ENCODE measurements at places on chromosomes 16 and 17.

GRCh38 chr16:71408536-71408935 is 33.3 kb downstream of the TLE7 start:
- no peak for DNase-seq

GRCh38 chr17:76491271-76492122 is 9.7 kb downstream of the RHBDF2 start:
- DNase-seq: no peak

GRCh38 chr16:4846503-4846900 is 586 bp downstream of the GLYR1 start:
- DNase-seq: no peak

- no peak for DNase-seq
Measured at GRCh38 chr17:79255926-79256585, 181.4 kb downstream of the ENGASE start.

GRCh38 chr16:49701789-49702494 is 154.0 kb downstream of the ZNF423 start:
- DNase-seq: no peak

- no peak for DNase-seq
Measured at GRCh38 chr17:39746145-39746461, 8.4 kb downstream of the GRB7 start.

- no peak for DNase-seq
Measured at GRCh38 chr17:48973806-48974205, 5.4 kb upstream of the GIP start.

- DNase-seq: no peak
Measured at GRCh38 chr17:17467016-17467415, 9.8 kb upstream of the MED9 start.

DNA sequence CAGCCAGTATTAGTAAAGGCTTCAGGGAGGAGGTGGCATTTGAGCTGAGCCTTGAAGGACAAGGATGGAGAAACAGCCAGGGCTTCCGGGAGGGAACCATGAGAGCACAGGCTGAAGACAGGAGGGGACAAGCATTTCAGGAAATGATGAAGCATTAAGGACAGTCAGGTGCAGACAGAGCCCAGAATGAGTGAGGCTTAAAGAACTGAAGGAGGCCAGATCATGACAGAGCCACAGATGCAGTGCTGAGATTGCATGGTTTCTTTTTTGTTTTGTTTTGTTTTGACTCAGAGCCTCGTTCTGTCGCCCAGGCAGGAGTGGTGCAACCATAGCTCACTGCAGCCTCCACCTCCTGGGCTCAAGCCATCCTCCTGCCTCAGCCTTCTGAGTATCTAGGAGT is 211.5 kb downstream of the SOX9 start:
- DNase-seq: no peak

DNA sequence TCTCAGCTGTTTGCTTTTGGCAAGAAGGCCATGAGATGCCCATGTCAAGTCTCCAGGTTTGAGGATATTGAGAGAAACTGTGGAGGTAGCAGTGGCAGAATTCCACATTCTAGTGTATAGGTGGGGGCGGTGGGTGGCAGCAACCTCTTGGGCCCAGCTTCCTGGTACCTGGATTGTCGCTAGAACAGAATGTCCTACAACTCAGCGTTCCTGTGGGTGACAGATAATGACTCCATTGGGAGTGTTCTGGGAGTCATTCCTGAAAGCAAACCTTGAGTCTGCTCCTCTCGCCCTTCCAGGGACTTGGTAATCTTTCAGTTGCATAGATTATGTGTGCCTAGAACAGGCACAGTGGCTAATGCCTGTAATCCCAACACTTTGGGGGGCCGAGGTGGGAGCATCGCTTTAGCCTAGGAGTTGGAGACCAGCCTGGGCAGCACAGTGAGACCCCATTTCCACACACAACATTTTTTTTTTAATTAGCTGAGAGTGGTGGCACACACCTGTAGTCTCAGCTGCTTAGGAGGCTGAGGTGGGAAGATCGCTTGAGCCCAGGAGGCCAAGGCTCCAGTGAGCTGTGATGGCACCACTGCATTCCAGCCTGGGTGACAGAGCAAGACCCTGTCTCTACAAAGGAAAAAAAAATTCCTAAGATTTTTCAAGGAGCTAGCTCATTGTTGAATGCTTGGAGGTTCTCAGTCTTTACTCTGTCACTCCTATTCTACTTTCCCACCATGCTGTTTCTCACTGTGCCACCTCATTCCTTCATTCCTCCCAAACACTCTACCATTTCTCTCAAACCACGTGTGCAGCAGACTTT is 37.9 kb upstream of the METTL16 start:
- DNase-seq: no peak

- no peak for DNase-seq
Measured at GRCh38 chr17:63285551-63285950, 160.6 kb downstream of the CYB561 start.

GRCh38 chr16:87687126-87687910 is 78.5 kb downstream of the KLHDC4 start:
- no peak for DNase-seq

DNA sequence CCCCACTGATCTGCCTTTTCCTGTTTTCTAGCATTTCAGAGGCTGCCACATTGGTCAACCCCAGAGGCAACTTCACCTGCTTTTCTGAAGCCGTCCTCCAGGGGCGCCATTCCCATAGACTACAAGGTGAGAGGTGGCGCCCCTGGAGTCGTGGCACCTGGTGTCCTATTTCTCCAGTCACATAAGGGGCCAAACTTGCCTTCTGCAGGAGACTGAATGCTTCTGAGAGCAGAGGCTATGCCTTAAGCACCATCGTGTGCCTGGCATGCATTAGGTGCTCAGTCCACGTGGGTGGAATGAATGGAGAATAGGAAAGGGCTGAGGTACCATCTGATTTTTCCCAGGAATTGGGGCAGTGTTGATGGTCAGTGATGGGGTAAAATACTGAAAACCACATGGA is 164.8 kb downstream of the HAPSTR1 start:
- no peak for DNase-seq

- no peak for DNase-seq
Measured at GRCh38 chr16:49482690-49483089, 109.1 kb downstream of the C16orf78 start.

GRCh38 chr17:28057731-28058246 is 15.3 kb downstream of the NLK start:
- no peak for DNase-seq

- DNase-seq: peak; percentile 38
Measured at GRCh38 chr17:78252111-78252634, 20.7 kb downstream of the TMEM235 start.

DNA sequence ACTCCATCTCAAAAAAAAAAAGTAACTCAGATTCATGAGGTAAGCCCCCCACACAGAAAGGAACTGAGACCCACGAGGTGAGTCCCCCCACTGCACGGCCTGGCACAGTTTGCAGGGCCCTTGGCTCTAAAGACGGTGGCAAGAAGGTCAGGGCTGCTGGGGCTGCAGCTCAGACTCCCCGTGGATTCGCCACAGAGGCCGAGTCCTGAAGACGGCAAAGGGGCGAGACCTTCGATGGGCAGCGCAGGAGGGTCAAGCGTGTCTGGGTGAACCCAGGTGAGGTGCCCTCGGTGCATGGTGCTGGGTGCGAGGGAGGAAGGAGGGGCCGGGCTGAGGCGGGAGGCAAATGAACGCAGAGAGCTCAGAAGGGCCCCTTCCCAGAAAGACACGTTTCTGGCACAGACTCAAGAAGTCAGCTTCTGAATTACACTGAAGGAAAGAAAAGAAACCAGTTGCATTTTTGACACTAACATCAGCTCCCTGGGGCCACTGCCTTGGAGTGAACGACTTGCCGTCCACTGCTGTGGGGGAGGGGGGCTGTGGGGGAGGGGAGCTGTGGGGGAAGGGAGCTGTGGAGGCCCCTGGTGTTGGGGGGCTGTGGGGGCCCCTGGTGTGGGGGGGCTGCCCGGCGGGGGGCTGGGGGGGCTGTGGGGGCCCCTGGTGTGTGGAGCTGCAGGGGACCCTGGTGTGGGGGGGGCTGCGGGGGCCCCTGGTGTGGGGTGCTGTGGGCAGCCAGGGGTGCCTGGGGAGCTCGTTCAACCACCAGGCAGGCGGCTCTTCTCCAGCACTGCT is 69.8 kb upstream of the METRNL start:
- no peak for DNase-seq

DNA sequence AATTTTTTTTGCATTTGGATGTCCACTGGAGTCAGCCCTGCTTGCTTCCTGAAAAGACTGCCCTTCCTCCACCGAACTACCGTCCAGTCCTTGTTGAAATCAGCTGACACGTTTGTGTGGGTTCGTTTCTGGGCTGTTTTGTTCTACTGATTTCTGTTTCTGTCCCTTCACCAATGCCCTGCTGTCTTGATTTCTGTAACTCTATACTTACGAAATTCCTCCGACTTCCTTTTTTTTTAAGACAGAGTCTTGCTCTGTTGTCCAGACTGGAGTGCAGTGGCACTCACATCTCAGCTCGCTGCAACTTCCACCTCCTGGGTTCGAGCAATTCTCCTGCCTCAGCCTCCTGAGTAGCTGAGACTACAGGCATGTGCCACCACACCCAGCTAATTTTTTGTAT is 8.4 kb upstream of the GAA start:
- no peak for DNase-seq

GRCh38 chr17:59712862-59713261 is 5.4 kb downstream of the VMP1 start:
- no peak for DNase-seq

- DNase-seq: no peak
Measured at GRCh38 chr16:63337264-63337663, 1301.0 kb upstream of the CDH8 start.

- no peak for DNase-seq
Measured at GRCh38 chr17:70882504-70882903, 713.2 kb downstream of the KCNJ2 start.

DNA sequence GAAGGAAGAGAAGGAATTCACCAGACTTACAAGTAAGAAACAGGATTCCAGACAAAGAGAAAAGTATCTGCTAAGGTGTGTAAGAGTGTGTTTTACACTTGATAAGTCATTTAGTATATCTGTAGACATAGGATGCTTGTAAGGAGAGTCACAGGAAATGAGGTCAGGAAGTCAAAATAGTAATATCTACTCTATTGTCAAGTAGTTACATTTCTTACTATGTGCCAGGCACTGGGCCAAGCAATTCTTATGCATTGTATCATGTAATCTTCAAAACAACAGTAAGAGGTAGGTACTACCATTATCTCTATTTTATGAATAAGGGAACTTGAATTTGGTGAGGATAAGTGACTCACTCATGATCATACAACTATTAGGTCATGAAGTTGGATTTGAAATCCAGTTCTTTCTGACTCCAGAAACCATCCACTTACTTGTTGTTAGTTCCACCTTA is 129.1 kb downstream of the SNX11 start:
- no peak for DNase-seq

DNA sequence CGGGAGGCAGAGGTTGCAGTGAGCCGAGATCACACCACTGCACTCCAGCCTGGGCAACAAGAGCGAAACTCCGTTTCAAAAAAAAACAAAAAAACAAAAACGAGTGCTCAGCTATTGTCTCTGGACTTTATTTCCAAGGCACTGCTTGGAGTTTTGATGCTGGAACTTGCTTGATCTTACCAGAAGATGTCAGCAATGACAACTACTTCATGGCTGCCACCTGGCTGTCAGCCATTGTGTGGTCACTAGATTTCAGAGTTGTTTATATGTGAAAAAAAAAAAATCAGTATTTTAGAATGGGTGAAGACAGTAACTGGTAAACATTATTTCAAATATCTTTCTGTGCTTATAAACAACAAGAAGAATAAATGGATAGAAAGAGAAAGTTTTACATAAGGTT is 26.3 kb upstream of the OR4D1 start:
- DNase-seq: no peak

GRCh38 chr17:29263916-29264315 is 17.3 kb downstream of the CRYBA1 start:
- DNase-seq: no peak

GRCh38 chr16:6284731-6285130 is 1047.9 kb upstream of the RBFOX1 start:
- no peak for DNase-seq

DNA sequence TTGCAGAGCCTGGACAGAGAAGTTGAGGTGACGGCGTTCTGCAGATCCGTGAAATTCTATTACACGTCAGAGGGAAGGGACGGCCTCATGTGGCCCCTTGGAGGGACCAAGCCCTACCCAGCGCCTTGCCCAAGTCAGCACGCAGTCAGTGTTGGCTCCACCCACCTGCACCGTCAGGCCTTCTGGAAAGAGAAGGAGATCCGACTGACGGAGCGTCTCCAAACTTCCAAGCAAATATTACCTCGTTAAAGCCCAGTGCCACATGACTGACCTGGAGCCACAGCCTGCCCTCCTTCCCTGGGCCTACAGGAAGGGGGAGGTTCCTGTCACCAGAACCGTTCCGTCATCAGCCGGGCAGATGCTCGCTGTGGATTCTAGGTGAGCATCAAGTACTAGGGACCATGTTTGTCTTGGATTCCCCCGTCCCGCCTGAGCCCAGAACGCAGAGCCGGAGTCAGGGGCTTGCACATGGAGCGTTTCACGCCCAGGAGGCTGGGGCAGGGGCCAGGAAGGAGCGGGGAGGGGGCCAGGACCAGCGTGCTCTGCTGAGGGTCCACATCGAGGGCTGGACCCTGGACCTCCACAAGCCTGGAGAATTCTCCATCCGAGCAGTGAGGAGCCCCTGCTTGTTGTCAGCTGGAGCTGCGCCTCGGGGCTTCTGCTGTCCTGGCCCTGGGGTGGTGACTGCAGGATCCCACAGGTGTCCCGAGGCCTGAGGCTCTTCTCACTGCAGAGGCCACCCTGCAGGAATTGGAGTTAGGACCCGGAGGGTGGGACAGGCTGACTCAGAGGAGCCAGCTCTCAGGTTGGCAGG is 22.6 kb upstream of the METRNL start:
- no peak for DNase-seq

- no peak for DNase-seq
Measured at GRCh38 chr16:58123896-58124600, 5.1 kb downstream of the CFAP20 start.

DNA sequence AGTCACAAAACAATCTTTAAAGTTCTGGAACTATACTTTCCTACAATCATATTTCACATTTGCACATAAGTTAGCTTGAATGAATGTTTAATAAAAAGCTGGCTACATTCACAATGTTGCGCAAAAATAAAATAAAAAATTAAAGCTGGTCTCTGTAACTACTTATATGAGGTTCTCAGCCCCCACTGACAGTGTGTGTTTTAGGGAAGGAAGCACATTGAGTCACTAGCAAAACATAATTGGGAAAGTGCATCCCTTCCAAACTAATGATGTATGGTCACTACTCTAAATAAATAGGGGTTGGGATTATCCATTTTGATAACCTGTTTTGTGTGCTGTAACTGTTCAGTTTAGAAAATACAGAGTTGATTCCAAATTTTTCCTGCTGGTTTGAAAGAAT is 251.9 kb downstream of the IRX3 start:
- no peak for DNase-seq

DNA sequence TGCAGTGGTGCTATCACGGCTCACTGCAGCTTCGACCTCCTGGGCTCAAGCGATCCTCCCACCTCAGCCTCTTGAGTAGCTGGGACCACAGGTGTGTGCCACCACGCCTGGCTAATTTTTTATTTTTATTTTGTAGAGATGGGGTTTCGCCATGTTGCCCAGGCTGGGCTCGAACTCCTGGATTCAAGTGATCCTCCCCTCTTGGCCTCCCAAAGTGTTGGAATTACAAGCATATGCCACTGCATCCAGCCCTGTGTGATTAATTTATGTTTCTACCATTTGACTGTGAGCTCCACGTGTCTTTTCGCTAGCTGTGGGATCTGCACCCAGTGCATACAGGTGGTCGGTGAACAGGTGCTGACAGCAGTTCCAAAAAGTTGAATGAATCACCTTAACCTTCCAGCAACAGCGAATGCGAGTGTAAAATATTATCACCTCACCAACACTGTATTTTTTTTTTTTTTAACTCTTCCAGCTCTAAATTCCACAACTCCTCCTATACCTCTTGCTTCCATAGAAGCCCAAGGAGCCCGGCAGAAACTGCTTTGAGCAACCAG is 484 bp upstream of the NUDT7 start:
- DNase-seq: no peak

All from activated CD8-positive, alpha-beta memory T cell treated with anti-CD3 and anti-CD28 coated beads for 4 hours (primary cell).